Activated CD8-positive, alpha-beta memory T cell treated with anti-CD3 and anti-CD28 coated beads, Interleukin-2, amount 50 U/mL, for 4 hours (primary cell): ENCODE measurements at places on chromosomes 3 and 15.

DNA sequence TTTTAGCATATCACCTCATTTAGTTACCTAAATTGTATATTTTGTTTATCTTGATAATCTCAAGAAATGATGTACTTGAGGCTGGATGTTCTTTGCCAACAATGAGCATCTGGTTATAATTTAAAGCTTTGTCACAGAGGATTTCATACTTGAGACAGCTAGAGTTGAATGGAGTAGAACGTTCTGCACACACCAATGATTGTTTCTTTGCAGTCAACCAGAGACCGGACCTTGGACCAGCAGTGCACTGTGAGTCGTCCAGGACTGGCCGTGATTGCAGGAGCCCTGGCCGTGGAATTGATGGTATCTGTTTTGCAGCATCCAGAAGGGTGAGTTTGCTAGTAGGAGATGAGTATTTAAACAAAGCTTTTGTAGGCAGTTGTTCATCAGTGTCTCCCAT lies 90.4 kb downstream of the ATG7 start:
- no peak for DNase-seq

DNA sequence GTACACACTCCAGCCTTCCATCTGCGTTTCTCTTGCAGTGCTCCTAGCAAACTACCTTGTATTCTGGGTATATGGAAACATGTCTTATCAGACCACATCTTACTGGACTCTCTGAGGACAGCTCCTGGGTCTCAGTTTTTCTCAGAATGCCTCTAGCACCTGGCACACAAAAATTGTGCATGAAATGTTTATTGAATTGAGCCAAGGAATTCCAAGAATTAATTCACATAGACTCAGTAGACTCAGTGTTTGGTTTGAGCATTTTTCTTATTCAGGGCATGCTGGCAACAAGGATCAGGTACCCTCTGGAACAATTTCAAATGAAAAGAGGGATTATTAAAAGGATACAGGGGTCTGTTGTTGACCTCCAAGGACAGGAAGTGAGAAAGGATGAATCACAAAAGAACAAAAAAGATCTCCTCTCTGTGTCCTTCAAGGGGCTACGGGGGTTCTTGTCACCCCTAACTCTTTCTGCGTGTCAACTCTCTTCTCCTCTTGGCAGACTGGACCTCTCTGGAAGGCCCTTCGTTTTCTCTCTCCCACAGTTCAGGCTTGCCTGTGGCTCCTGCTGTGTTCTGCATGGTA lies 270.0 kb upstream of the HES1 start:
- DNase-seq: no peak

- DNase-seq: no peak
These were observed 558 bp downstream of the DTWD1 start for GRCh38 chr15:49621401-49621811.

- no peak for DNase-seq
These were observed 63.3 kb upstream of the TP63 start for GRCh38 chr3:189567766-189568420.

DNA sequence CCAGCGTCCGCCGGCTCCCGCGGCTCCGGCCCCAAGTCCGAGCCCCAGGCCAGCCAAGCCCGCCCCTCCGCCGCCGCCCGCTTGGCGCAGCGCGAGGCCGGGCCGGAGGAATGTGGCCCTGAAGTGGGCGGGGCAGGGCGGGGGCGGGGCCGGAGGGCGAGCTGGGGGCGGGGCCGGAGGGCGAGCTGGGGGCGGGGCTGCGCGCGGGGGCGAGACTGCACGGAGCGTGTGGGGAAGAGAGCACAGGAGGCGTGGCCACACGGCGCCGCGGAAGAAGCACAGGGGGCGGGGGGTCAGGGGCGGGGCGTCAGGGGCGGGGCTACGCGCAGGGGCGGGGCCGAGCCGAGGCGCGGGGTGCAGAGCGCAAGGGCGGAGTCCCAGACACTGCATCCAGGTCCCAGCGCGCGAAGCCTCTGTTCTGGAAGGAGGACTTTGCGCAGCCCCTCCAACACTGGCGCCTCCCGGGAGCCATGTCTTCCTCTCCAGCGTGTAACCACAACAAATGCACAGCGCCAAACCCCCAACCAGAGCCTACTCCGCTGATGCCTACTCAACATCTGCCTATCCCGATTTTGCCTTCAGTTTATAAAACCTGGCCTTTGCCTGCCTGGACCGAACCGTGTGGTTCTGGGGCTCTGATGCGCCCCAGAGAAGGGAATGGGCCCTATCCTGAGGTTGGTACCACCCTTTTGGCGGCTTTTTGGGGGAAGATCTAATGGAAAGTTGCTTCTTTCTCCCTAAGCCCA lies 105.5 kb downstream of the IQSEC1 start:
- peak; percentile 87 for DNase-seq

- DNase-seq: no peak
These were observed 9.0 kb upstream of the LRRFIP2 start for GRCh38 chr3:37183375-37183831.

- DNase-seq: no peak
These were observed 134.0 kb upstream of the IL12A start for GRCh38 chr3:159854500-159855124.

DNA sequence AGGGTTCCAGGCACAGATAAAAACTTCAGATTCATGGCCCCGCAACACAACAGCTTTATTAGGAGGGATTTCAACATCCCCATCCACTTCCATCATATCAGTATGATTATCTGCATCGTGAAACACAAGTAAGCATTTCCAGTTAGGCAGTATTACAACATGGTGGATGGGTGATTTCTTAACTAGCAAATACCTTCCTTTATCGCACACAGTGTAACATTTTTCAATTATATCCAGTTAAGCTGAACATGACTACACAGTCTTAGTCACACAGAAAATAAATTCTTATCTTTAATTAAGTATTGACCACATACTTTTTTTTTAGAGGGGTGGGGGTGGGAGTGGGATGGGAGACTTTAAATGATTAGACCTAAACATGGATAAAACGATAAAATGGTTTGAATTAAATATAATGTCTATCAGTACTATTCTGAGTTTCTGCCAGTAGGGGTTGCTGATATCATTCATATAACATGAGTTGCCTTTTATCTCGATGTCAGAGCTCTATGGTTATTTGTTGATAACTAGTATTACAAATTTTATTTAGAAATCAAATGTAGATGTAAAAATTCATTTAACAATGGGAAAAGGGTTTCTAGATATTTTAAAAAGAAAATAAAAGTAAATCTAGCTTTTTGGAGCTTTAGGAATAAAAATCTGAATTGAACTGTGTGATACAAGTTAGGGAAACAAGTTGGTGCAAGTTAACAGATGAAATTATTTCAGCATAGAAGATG lies 146.6 kb downstream of the TBL1XR1 start:
- DNase-seq: no peak

- DNase-seq: no peak
These were observed 113.2 kb downstream of the PPP2R3A start for GRCh38 chr3:136078421-136079364.

DNA sequence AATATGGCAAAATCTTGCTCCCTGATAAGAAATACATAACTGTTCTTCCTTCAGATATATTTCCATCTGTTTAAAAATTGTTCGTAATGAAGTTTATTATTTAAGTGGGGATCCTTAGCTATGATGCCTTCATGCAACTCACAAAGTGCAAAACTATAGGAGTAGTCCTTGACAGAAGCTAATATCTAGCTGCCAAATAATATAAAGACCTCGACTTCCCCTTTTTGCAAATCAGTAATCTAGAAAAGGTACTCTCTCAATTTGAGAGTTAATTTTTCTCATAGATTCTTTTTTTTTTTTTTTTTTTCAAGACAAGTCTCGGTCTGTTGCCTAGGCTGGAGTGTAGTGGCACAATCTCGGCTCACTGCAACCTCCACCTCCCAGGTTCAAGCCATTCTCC lies 23.0 kb downstream of the SLTM start:
- DNase-seq: no peak

GRCh38 chr3:60887574-60887973 lies 363.7 kb downstream of the FHIT start:
- DNase-seq: no peak

DNA sequence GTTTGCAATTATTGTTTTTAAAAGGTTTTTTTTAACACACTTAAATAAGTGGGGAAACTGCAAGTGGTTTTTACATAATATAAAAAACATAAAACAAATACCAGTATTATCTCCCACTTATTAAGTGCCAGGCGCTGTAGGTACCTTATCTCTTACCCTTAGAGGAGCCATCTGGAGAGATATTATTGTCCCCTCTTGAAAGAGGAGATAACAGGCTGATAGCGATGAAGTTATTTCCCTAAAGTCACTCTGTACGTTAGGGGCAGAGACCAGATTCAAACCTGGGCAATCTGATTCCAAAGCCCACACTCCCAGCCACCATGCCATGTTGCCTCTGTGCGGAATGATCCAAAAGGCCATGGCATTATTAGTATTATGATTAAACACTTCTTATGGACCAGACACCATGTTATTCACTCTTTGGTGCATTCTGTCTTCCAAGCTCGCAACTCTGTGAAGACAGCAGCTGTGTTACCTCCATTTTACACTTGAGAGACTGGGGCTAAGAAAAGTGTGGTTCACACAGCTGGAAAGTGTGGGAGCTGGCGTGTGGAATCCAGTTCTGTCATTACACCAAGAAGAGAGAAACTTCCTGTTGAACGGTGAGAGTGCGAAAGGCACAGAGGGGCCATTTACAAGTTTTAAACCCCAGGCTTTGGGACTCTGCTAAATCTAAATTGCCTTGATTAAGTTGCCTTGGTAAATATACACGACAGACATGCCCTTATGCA lies 79.9 kb upstream of the MITF start:
- no peak for DNase-seq

DNA sequence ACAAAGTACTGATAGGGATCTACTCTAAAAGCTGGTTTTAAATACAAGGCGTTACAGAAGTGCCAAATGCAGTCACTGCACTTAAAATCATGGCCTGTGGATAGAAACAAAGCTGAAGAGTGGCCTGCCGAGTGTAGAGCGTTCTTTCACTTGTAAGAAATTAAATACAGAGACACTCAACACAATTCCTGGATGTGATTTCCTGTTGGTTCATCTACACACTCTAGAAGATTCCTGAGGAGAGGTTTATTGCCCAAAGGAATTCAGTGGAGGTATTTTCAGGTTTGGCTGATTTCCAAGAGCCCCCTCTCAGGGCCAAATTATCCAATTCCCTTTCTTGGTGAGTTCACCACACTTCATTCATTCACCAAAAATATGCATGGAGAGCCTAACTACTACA lies 200.3 kb upstream of the IL12A start:
- DNase-seq: no peak
